GM23338 (cell line): ENCODE measurements at places on chromosomes 4 and X. TPM values are rescaled to one million over a fixed set of nuclear protein-coding genes. Genes with fewer than 3 reads are reported as not detected.

DNA sequence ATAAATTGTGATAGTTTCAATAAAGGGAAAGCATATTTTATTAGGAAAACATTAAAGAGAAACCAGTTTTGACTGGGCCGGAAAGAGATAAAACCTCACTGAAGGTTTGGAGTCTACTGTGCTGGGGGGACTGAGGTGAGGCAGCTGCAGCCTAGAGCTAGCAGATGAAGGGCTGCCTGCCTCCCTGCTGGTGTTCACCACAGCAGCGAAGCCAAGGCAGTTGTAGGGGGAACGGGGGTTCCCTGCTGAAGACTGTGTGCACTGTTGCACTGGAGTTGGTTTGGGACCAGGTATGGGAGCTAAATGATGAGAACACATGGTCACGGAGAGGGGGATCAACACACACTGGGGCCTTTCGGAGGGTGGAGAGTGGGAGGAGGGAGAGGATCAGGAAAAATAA is 546.5 kb upstream of the SMIM31 start:
- no peak for DNase-seq

GRCh38 chr4:108783665-108784463 is 21.0 kb upstream of the ETNPPL start:
- no peak for DNase-seq

- no peak for DNase-seq
Observed at GRCh38 chr4:108446556-108446955, 173.8 kb upstream of the RPL34 start.

- no peak for DNase-seq
Observed at GRCh38 chrX:136665258-136665900, 17.4 kb downstream of the CD40LG start.

DNA sequence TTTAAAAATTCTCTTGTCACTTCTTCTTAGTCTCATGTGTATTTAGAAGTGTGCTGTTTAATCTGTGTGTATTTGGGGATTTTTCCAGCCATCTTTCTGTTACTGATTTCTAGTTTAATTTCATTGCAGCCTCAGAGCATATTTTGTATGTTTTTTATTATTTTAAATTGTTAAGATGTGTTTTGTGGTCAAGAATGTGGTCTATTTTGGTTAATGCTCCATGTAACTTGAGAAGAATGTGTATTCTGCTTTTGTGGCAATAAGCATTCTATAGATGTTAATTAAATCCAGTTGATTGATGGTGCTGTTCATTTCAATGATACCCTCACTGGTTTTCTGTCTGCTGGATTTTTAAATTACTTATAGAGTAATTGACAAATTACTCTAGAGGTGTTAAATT is 38.9 kb downstream of the ANXA10 start:
- DNase-seq = no peak

DNA sequence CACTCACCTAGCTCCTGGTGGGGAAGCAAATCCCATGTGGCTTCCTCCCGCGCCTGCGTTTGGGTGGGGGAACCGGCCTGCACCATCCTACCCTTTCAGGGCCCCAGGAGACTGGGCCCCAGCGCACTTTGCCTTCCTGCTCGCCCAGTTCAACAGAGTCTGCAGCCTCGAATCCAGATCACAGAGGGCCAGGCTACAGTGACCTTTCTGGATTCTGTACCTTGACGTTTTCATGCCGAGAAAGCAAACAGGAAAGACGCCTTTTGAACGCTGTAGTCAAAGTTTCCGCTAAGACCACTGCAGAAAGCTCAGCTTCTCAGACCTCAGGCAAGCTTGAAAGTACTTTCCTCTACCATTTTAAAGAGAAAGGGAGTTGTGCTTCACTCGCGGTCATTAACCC is 7.4 kb upstream of the BEND2 start:
- no peak for DNase-seq

DNA sequence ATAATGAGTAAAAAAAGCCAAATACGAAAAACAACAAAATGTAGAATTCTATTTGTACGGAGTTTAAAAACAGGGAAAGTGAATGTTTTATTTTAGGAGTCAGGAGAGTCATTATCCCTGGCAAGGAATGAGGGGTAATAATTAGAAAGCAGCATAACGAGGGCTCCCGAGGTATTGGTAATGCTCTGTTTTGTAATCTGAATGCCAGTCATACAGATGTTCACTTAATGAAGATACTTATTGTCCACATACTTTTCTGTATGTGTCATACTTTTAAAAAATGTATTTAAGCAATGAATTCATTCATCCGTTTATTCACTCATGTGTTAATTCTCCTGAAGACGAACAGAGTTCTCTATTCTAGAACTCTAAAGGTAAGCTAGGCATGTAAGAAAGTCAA is 87.8 kb upstream of the BMP2K start:
- no peak for DNase-seq

The RBM46 gene
- 33.4 and 42.4 TPM in 2 replicates for polyA plus RNA-seq

The MAP9 gene
- 24.8 and 33.7 TPM in 2 replicates for polyA plus RNA-seq

The POLA1 gene
- 10.0 and 12.6 TPM in 2 replicates for polyA plus RNA-seq

The ASB12 gene
- polyA plus RNA-seq = 0.63 and 1.1 TPM in 2 replicates

The HERC6 gene
- polyA plus RNA-seq = 2.8 and 3.4 TPM in 2 replicates
